Mucosa of gallbladder (tissue), 1 donor: ENCODE measurements at places on chromosomes 13 and 19.
A peak's percentile ranks its signal among the peaks of the same experiment; 100 is the strongest.

DNA sequence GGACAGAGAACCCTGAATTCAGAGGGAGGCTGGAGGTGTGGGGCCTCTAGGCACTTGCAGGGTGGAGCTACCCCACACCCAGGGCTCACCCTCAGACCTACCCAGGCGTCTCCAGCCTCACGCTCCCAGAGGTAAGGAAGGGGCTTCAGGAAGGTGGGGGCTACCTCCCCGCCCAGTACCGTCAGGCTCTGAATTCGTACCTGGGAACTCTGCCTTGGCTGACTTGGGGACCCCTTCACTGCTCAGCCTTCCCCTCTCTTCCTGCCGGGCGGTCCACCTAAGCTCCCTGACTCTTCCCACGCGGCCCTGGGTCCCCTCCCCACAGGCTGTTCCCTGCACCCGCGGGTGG, 28.5 kb upstream of the PARP4 start:
- no peak for DNase-seq

DNA sequence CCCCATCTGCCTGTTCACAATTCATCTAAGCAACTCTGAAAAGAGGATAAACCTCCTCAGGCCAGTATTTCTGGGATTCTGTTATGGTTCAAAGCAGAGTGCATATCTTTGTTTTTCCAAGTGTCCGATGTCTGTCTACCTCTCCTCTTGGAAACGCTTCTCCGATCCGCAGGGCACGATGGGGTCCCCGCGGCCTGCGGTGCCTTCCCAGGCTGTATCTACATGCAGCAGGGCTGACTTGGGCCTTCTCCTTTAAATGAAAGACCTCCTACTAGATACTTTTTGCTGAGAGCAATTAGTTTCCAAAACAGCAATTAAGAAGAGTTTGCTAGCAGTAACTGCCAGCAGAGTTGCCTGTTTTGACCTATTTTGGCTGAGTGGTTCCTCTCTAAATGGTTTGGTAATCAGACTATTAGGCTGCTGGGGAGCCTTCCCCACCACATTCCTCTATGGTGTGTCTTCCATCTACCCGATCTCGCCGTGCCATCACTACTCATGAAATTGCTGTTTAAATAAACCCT, 23.5 kb downstream of the COL4A2 start:
- no peak for DNase-seq

DNA sequence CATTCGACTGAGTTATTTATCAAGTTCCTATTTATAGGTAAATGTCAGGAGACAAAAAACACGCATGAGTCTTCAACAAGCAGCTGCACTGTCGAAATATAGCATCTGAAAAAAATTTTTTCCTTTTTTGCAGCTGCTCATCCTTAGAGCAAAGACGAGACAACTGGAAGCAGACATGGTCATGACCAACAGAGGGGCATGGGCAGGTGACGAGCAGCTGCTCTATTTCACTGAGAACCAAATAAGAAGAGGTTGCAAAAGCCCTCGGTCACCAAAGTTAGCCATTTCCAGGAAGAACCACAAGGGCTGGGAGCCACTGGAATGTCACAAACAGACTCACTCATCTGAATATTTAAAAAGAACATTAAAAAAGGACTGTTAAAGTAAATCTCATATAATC, 22.2 kb downstream of the SOHLH2 start:
- DNase-seq, result no peak

GRCh38 chr13:21596722-21597121, 7.2 kb downstream of the MICU2 start:
- DNase-seq, result no peak

DNA sequence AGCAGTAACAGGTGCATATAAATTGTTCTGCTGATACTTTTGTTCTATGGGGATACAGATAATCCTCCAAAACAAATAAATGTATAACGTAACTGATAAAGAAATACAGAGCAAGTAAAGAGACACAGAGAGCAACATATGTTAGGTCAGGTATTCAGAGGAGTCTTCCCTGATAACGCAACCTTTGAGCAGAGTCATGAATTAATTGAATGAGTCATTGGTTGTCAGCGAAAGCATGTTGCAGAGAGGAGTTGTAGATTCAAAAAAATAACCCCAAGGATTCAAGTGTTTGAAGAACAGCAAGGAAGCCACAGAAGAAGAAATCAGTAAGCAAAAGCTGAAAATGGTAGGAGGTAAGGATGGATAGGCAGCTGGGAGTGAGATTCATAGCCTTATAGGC, 245.2 kb downstream of the TBC1D4 start:
- no peak for DNase-seq

DNA sequence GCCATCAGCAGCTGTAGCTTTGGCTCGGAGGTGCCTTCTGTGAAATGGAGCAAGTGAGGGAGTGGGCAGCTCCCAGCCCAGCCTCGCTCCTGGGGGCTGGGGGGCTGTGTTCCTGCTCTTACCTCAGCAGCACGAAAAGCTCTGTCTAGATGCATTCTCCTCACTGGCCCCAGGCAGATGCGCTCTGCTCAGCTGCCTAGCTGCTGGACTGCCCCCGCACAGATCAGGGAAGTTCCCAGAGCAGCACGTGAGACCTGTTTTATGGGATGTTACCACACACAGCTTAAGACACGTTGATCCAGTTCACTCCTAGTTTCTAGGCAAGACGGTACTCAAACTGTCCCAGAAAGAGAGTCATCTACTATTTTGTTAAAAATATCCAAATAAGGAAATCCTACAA, 13.6 kb downstream of the LCP1 start:
- no peak for DNase-seq

GRCh38 chr13:31968473-31968872, 63.1 kb upstream of the FRY start:
- DNase-seq, result peak; percentile 37

DNA sequence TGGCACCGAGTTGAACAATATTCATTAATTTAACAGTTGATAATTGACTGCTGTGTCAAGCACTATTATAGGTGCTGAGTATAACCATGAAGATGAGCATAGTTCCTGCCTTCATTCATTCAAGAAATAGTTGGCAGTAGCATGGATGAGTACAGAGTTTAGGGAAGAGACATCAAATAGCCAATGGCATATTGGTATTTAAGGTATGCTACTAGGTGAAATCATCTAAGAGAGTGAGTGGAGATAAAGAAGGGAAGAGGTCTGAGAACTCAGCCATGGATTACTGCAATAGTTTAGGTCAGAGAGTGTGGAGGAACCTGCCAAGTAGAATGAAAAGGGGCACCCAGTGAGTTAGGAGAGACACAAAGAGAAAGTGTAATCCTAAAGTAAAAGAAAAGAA, 4.9 kb upstream of the HTR2A start:
- no peak for DNase-seq

DNA sequence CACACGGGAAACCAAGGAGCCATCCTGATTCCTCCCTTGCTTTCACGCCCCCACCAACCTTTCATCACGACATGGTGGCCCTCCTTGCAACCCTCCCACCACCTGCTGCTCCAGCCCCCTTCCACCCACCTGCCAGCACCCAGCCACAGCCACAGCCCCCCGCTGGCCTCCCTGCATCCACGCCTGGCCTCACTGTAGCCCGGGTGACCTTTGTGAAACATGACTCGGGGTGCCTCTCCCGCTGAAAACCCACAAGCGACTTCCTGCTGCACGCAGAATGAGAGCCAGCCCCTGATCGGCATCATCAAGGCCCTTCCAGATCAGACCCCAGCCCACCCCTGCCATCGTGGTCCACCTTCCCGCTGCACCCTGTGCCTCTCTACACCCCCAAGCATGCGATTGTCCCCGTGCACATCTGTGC, 14.9 kb downstream of the POP4 start:
- no peak for DNase-seq

DNA sequence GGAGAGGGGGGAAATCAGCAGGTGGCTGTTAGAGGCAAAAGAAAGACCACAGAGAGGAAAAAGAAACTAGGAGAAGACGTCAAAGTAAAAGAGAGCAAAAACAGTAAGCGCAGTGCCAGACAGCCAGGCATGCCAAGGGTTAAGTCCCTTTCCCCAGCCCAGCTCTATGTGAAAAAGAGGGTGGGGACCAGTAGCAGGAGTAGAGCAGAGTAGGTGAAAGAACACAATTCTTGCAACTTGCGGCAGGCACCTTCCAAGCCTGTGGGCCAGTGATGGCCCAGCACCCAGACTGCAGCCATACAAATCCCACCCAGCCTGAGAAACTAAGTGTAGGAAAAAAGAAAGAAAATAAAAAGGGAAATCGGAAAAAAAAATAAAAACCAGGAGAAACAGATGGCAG, 64.2 kb upstream of the ZNF85 start:
- no peak for DNase-seq

GRCh38 chr19:504616-505015, 2.7 kb upstream of the TPGS1 start:
- no peak for DNase-seq

GRCh38 chr19:39832341-39833083, 1.4 kb downstream of the DYRK1B start:
- DNase-seq, result no peak

GRCh38 chr13:69597088-69597487, 510.5 kb upstream of the ATXN8OS start:
- DNase-seq, result no peak

DNA sequence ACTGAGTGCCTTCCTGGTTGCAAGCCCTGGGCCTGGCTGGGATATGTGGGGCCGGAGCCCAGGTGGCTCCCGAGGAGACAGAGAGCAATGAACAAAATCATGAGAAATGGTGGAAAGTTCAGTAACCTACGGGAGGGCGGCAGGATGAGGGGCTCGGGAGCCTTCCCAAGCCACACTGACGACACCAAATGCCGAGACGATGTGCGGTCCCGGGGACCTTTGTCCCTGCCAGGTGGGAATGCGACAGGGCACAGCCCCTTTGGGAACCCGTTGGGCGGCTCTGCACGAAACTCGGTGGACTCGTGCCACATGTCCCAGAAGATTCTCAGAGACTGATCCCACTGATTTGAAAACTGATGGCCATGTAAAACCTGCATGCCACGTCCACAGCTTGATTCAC, 11.7 kb upstream of the ZNF14 start:
- no peak for DNase-seq
